ENCODE measurements at places on chromosomes 16 and 17.

GRCh38 chr16:5557966-5558365, 460.4 kb upstream of the EEF2KMT start:
- H3K36me3 ChIP-seq: no peaks in the 10 kb centered on the region
- H3K4me3 ChIP-seq: no peak overlapping the region
- H3K27me3 ChIP-seq: peaks cover 2% of the 10 kb centered on the region
- no peak for DNase-seq

DNA sequence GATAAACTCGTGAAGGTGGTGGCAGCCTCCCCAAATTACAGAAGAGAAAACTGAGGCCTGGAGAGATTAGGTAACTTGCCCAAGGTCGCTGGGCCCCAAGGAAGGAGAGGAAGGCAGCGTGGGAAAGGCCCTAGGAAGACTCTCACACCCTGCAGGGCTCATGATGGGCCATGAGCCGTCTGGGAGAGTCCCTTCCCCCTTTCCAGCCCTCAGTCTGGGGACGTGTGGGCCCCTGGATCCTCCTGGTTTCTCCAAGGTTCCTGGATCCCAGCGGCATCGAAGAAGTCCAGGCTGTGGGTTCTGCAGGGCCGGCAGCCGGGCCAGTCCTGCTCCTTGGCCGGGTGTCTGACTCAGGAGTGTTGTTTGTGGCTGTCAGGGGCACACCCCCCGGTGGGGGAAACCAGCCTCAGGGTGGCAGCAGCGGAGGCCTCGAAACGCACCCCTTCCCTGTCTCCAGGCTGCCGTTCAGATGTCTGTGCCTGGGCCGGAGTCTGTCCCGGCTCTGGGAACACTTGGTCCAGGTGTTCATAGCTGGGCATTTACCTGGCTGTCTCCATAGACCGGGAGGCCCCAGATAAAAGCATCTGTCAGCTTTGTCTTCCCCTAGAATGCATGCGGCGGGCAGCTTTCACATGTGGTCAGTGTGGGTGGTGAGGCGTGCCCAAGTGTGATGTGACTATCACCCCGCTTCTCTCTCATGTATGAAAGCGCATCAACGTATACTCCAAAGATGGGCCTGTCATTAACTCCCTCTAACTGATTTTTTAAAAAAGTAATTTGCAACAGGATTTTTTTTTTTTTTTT, 3.7 kb upstream of the RAP1GAP2 start:
- H3K4me3 ChIP-seq: no peak overlapping the region
- H3K36me3 ChIP-seq: no peaks in the 10 kb centered on the region
- H3K27me3 ChIP-seq: peaks cover 16% of the 10 kb centered on the region
- H3K4me1 ChIP-seq: peaks cover 61% of the 10 kb centered on the region

- H3K27me3 ChIP-seq: no peaks in the 10 kb centered on the region
- H3K36me3 ChIP-seq: no peaks in the 10 kb centered on the region
- H3K4me1 ChIP-seq: no peaks in the 10 kb centered on the region
- no peak overlapping the region for H3K27ac ChIP-seq
These were observed 19.9 kb downstream of the GAS7 start for GRCh38 chr17:10178506-10178991.

GRCh38 chr17:14701886-14702285, 401.0 kb downstream of the HS3ST3B1 start:
- H3K4me3 ChIP-seq: no peak overlapping the region
- H3K27ac ChIP-seq: no peak overlapping the region
- H3K27me3 ChIP-seq: no peaks in the 10 kb centered on the region
- H3K36me3 ChIP-seq: no peaks in the 10 kb centered on the region
- no peaks in the 10 kb centered on the region for H3K4me1 ChIP-seq

- H3K27ac ChIP-seq: no peak overlapping the region
- peaks cover 2% of the 10 kb centered on the region for H3K27me3 ChIP-seq
- DNase-seq: no peak
- no peaks in the 10 kb centered on the region for H3K4me1 ChIP-seq
- H3K4me3 ChIP-seq: no peak overlapping the region
These were observed 139.4 kb downstream of the ZFHX3 start for GRCh38 chr16:72908362-72909167.

DNA sequence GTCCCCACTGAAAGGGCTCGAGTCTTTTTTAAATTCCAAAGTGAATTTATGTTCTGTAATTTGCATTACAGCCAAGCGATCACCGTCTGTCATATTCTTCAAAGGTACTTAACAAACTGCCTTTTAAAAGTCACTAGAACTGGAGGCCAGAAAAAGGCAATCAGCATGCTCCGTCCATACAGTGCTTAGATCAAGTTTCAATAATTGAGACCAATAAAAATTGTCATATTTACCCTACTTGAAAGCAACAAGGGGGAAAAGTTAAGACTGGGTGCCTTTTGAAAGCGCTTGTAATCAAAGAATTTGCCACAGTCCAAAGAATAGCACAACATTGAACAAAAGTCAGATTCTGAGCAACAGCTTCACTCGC, 9.0 kb upstream of the ZFHX3 start:
- DNase-seq: no peak
- no peaks in the 10 kb centered on the region for H3K36me3 ChIP-seq
- H3K4me3 ChIP-seq: peak overlapping the region; percentile 79

DNA sequence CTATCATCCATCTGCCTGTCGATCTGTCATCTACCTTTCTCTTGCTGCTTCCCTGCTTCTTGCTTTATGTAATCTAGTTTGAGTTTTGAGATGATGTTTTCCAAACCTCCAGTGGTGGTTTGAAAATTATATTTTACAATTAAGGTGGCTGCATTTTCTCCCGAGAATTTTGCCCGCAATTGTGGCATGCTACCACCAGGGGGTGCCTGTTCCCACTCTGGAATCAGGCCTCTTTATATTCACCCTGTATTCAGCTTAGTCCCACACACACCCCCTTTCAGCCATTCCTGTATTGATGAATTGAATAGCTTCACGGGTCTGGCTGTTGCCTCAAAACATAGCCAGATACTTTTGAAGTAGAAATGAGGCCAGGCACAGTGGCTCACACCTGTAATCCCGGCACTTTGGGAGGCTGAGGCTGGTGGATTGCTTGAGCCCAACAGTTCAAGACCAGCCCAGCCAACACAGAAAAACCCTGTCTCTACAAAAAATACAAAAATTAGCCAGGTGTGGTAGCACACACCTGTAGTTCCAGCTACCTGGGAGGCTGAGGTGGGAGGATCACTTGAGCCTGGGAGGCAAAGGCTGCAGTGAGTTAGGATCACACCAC, 3.2 kb downstream of the PRSS22 start:
- H3K4me3 ChIP-seq: no peak overlapping the region
- H3K4me1 ChIP-seq: peaks cover 5% of the 10 kb centered on the region
- H3K27ac ChIP-seq: no peak overlapping the region
- H3K27me3 ChIP-seq: peaks cover 3% of the 10 kb centered on the region

DNA sequence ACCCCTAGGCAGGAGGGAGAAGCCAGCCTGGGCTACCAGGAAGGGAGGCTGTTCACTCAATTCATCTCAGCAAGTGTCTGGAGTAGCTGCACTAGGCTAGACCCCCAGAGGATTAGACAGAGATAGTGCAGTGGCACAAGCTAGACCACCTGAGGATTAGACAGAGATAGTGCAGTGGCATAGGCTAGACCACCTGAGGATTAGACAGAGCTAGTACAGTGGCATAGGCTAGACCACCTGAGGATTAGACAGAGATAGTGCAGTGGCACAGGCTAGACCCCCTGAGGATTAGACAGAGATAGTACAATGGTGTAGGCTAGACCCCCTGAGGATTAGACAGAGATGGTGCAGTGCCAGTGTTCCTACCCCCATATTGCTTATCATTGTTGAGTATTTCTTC, 74.1 kb upstream of the SDK2 start:
- H3K27ac ChIP-seq: no peak overlapping the region
- no peaks in the 10 kb centered on the region for H3K36me3 ChIP-seq
- DNase-seq: no peak
- no peak overlapping the region for H3K4me3 ChIP-seq

DNA sequence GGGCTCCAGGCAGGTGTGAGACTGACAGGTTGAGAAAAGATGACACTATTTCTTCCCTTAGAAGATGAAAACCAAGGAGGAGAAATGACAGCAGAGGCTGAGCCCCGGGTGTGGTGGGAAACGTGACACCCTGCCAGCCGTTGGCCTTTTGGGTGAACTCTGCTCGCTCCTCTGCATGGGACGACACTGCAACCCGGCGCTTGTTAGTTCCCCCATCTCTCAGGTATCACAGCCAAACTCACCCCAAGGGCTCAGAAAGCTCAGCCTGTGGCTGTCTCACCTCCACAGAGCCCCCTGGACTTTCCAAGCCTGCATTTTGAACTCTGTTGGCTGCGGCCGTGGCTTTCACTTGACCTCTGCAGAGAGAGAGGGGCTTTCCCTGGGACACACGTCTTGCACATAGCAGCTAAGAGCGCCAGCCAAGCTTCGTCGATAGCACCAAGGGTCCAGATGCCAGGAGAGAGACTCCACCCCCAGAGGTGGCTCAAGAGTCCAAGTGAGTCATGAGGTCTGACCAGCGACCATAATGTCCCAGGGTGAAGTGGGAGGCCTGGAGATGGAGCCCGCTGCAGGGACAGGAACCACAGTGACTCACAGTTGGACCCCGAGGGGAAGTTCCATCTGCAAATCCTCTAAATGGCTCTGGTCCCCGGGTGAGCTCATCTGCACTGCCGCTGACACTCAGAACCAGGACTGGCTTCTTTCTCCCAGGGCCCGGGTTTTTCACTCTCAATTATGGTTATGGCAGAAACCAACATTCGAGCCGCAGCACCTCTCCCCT, 301.9 kb downstream of the SOX9 start:
- peaks cover 10% of the 10 kb centered on the region for H3K27me3 ChIP-seq
- no peak overlapping the region for H3K4me3 ChIP-seq
- DNase-seq: peak; percentile 48
- peaks cover 5% of the 10 kb centered on the region for H3K4me1 ChIP-seq

- H3K27me3 ChIP-seq: no peaks in the 10 kb centered on the region
- H3K27ac ChIP-seq: peak overlapping the region; percentile 97
- DNase-seq: peak; percentile 85
These were observed 11.1 kb downstream of the NLRC5 start for GRCh38 chr16:57000271-57001025.

DNA sequence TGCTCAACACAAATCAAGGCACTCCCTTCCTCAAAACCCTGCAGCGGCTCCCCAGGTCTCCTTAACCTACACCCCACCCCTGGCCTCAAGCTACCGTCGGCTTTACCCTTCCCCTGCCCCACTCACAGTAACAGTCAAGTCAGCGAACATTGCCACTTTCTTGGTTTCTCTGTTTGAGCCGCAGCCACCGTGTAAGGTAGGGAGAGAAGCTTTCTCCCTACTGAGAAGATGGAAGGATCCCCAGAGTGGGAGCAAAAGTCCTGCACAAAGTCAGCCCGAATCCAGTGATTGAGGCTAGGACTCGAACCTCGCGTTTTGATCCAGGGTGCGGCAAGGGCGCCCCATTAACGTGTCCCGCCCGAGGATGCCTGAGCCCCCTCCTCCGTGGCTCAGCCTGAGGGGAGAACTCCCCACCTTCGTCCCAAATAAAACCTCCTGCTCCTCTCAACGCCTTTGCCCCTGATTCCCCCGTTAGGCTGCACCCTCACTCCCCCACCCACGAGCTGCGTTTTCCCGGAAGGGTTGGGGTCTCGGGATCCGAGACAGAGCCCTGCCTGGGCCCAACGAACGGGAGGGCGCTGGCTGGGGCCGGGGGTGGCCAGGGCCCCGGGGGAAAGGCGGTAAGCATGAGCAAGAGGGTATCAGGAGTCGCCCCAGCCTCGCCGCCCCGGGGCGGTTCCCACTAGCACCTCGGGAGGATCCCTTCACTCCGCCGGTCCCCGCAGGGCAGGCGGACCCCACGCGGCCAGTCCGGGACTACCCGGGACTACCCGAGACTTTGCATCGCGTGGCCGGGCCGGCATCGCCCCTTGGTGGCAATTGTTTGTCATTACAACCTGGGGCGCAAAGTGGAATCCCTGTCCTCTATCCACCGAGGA, 9.9 kb upstream of the NAGS start:
- peaks cover 3% of the 10 kb centered on the region for H3K4me1 ChIP-seq
- H3K27me3 ChIP-seq: peaks cover 8% of the 10 kb centered on the region
- no peak overlapping the region for H3K27ac ChIP-seq
- peak overlapping the region; percentile 39 for H3K4me3 ChIP-seq
- peak; percentile 75 for DNase-seq

- H3K4me3 ChIP-seq: no peak overlapping the region
- no peaks in the 10 kb centered on the region for H3K4me1 ChIP-seq
- H3K27ac ChIP-seq: no peak overlapping the region
- DNase-seq: no peak
- no peaks in the 10 kb centered on the region for H3K27me3 ChIP-seq
These were observed 100.9 kb downstream of the TOX3 start for GRCh38 chr16:52446080-52446479.

DNA sequence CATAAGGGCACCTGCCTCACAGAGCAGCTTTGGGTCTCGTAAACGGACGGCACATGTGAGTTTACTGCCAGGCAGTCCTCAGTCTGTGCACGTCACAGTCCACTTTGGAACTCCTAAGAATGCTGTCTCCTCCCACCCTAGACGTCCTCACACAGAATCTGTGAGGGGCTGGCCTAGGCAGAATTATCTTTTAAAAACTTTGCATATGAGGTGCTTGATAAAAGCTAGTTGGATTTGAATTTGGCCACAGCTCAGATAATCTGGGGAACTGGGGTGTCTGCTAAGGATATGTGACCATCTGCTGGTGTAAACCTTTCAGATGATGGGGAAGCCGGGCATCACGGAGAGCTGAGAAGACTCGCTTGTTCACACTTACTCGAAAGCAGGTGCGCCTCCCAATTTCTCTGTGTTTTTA, 64.4 kb downstream of the METRNL start:
- no peak overlapping the region for H3K27ac ChIP-seq
- DNase-seq: no peak
- H3K36me3 ChIP-seq: no peaks in the 10 kb centered on the region
- peaks cover 3% of the 10 kb centered on the region for H3K27me3 ChIP-seq

DNA sequence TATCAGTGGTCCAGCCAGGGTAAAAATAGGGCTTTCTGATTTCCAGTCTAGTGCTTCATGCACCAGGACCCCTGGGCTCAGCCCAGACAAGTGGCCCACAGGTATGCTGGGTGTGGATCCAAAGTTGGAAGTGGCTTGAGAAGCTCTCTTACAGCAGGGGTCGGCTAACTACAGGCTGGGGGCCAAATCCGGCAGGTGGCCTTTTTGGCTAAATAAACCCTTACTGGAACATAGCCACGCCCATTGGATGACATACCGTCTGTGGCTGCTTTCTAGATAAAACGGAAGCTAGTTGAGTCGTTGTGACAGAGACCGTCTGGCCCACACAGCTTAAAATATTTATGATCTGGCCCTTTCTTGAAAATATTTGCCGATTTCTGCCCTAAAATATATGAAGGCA, 119.0 kb upstream of the CDC42EP4 start:
- no peaks in the 10 kb centered on the region for H3K36me3 ChIP-seq
- H3K4me1 ChIP-seq: peaks cover 3% of the 10 kb centered on the region
- no peak overlapping the region for H3K27ac ChIP-seq
- H3K27me3 ChIP-seq: no peaks in the 10 kb centered on the region

GRCh38 chr17:35432176-35433074, at the start of gene SLFN12:
SLFN12 (minus strand) TSS chr17:35432500; CDS start chr17:35423028, 9,472 bp downstream.
- H3K27ac ChIP-seq: peak within 1 kb of the TSS; percentile 88
- peak; percentile 66 for DNase-seq
- no peaks in the 10 kb centered on the region for H3K27me3 ChIP-seq
- H3K4me1 ChIP-seq: peaks cover 41% of the 10 kb centered on the region

- H3K27me3 ChIP-seq: no peaks in the 10 kb centered on the region
- peaks cover 38% of the 10 kb centered on the region for H3K36me3 ChIP-seq
- no peak overlapping the region for H3K4me3 ChIP-seq
- DNase-seq: no peak
- H3K27ac ChIP-seq: no peak overlapping the region
These were observed 7.3 kb downstream of the TADA2A start for GRCh38 chr17:37413875-37414519.

All from activated naive CD4-positive, alpha-beta T cell treated with anti-CD3 and anti-CD28 coated beads for 36 hours (primary cell).